Posterior cingulate gyrus (tissue), 11 donors: ENCODE measurements at places on chromosomes 2 and 18.

GRCh38 chr18:54945576-54946125, 13.6 kb downstream of the CCDC68 start:
- no peak for DNase-seq

- no peak for DNase-seq
These were observed 160.0 kb downstream of the STK39 start for GRCh38 chr2:168087401-168087800.

DNA sequence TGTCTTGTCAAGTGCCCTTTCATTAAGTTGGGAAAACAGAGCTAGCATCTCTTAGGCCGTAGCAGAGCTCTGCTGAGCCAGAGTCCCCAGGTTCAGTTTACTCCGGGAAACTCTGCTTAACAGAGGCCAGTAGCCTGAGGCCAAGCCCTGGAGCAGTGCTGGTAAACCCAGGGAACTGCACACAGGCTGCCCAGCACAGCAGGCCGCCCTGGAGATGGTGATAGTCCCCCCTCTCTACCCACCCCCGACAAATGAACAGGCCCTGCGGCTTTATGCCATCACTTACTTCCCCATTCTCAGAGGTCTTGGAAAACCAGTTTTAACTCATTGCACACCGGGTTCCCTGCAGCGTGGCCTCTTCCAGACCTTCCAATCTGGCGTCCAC, 3.5 kb downstream of the CNNM4 start:
- DNase-seq: no peak

GRCh38 chr2:50691513-50691912, 340.4 kb downstream of the NRXN1 start:
- DNase-seq: no peak

- DNase-seq: no peak
These were observed 89.7 kb upstream of the CXCR4 start for GRCh38 chr2:136207665-136208064.

DNA sequence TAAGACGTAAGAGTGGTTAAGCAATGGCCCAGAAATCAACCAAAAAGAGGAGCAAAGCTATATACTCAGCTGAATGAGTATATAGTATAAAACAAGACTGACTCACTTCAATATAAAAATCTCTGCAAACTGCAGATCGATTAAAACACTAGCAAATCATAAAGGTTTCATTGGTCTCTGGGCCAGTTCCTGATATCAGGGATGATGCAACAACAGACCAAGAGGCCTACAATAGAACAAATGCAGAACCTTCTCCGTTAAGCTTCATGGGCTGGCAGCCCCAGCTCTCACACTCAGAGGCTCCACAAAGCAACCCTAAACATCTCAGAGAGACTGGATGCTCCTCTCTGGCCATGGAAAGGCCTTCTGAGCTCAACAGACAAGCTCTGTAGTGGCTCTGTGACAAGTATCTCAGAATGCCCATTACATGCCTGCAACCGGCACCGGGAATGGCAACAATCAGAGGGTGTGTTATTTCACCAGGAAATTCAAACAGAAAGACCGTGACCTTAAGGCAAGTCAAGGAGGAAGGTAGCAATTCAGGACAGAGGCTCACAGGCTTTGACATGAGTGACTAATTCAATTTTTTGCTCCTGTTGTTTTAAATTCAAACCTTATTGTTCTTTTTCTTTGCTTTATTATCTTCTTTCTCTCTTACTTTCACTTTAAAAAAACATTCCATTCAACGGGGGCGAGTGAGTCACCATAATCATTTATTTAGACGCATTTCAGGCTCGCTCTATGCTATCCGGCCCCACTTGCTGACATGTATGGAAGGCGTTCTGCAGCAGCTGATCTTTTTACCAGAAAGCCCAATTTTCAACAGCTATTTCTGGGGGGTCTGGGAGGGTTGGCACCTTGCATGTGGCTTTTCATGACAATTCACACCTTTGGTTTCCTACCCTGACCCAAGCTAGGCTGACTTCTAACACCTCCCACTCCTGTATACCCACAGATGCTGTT, 15.1 kb downstream of the CYRIA start:
- no peak for DNase-seq

DNA sequence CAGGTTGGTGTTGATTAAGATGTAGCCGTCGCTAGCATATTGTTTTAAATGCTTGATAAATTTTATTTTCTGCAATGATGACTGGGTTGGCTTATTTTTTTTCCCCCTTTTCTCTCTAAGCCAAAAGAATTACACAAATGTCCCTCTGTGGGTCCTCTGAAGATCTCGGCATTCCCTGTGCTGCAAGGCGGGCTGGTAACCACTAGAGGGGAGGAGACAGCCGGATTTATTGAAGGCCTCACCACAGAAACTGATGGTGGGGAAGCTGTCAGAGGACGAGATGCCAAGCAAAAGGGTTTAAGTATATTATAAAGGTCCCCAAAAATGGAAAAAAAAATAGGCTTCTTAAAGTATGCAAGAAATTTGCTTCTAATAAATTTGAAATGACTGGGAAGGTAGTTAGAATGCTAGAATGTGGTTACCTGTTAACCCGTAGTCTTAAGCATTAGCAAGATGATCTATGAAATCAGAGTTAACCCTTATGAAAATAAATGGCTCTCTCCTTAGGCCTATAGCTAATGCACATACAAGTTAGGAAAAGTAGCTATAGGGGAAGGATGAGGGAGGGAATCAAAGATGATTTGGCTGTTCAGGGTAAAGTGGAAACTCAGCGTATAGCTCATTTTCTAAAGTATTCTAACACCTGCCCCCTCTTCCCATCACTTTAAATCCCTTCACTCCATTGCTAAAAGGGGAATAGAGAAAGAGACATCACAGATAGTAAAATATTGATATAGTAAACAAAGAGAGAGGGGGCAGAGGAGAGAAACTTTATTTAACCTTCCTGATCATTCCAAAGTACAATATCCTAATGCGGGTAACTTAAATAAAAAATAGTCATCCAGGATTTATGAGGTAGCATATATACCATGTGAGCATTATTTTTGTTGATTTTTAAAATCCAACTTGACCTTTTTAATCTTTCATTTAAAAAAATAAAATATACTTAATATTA, 894.5 kb upstream of the POU3F3 start:
- DNase-seq: peak; percentile 62

DNA sequence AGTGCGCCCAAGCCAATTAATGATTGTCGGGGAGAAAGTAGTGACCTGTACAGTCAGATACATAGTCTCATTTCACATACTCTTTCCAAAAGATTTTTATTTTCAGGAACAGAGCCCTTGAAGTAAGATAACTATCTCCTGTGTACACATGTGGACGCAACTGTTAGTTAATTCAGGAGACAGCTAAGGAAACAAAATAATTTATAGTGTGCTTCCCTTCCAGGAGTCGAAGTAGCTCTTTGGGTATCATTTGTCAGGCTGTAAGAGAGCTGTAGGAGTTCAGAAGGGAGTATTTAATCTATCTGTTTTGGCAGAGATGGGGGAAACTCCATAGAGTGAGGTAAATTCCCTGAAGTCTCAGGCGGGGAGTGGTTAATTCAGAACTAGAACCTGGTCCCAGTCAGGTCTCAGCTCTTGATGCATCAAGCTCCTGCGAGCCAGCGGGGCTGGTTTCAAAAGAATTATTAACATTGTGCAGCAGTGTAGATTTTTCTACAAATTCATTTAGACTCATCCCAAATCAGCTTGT, 63.0 kb downstream of the MAPK4 start:
- DNase-seq: no peak

GRCh38 chr18:55506074-55506473, 81.9 kb downstream of the TCF4 start:
- DNase-seq: no peak

- no peak for DNase-seq
These were observed 60.7 kb upstream of the ITGA6 start for GRCh38 chr2:172366596-172367150.
